ENCODE measurements at places on chromosomes 12 and 14.
A peak's percentile ranks its signal among the peaks of the same experiment; 100 is the strongest.

DNA sequence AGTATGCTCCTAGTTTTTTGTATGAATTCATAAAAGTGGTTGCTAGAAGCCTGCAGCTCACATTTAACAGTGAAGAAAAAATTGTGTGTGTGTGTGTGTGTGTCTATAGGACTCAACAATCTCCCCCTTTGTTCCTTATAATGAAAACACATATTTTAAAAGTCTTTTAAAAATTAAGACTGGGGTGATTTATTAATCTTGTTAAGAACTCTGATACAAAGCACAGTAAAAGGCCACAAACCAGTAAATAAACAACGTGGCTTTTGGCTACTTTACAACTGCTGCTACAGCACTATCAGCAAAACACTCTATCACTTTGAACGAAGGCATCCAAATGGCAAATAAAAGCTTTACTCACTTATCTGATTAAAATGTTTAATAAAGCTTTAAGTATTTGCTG lies 594 bp upstream of the VCPKMT start:
- no peak for DNase-seq

GRCh38 chr12:91103624-91104023 lies 7.7 kb downstream of the LUM start:
- no peak for DNase-seq

GRCh38 chr14:95386536-95387095 lies 66.9 kb upstream of the CLMN start:
- no peak for DNase-seq

DNA sequence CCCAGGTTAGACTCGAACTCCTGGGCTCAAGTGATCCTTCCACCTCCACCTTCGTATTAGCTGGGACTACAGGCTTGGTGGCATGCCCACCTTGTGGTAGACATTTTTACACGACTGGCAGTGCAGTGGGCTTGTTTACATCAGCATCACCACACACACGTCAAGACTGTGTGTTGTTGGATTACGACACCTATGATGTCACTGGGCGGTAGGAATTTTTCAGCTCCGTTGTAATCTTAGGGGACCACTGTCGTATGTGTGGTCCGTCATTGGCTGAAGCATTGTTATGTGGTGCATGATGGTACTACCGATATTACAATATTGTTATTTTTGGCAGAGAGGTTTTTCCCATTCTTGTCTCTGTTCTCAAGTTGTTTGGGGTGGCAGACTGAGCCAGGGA lies 50.7 kb downstream of the TSPAN9 start:
- no peak for DNase-seq

DNA sequence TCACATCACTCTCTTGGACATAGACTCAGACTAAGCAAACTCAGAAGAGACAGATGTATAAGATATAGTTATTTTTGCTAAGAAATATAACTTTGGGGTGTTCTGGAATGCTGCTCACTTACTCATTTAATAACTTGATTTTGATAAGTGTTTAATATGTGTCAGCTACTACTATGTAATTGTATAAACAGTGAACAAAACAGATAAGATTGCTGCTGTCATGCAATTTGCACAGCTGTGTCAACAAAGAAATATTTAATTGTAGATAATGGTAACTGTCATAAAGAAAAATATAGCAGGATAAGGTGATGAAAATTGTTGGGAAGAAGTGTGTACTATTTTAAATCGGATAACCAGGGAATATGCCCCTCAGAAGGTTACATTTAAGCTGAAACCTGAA lies 84.1 kb upstream of the ZDHHC17 start:
- no peak for DNase-seq

- DNase-seq, result peak; percentile 69
Observed at GRCh38 chr14:32252030-32252670, 49.1 kb upstream of the RNU6-8 start.

GRCh38 chr12:63093084-63093483 lies 57.9 kb downstream of the AVPR1A start:
- no peak for DNase-seq

- DNase-seq, result no peak
Observed at GRCh38 chr14:75469164-75469563, 41.3 kb downstream of the JDP2 start.

DNA sequence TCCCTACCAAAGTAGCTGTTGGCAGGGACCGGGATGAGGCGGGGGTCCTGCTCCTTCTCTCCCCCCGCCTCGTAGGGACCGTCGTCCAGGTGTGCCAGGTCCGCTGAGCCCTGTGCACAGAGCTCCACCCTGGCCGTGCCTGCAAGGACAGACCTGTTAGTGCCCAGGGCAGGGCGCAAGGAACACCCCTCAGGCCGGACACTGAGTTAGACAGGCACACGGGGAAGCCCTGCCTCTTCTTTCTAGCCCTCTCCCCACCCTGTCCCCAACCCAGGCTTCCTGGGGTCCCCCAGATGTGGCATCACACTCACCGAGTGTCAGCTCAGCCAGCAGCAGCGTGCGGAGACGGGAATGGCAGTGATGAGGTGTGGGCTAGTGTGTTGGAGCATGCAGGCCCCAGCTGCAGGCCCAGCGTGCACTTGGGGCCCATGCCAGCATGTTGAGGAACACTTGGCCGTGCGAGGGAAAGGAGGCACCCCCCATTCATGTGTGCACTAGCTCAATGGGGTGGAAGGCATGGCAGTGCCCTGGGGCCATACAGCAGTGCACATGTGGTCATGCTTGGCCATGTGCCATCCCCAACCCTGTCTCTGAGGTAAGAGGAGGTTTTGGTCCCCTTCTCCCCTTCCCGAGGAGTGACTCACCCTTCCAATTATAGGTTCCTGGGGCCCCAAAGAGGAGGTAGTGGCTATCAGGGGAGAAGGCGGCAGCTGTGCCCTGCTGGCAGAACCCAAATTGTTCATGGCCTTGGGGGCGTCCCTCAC lies 7.3 kb downstream of the ITGA7 start:
- no peak for DNase-seq

DNA sequence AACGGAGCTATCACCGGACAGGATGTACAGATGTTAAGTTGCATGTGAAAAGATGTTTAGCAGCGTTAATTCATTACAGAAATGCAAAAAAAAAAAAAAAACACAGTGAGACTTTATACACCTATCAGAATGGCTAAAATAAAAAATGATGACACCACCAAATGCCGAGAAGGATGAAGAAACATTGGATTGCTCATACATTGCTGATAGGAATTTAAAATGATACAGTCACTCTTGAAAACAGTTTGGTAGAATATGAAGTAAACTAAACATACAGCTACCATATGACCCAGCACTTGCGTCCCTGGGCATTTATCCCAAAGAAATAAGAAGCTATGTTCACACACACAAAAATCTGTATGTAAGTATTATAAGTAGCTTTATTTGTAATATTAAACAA lies 574.1 kb downstream of the SLC16A7 start:
- no peak for DNase-seq
